ENCODE measurements at places on chromosomes 5 and 9.

GRCh38 chr5:117665121-117665520 lies 1090.5 kb upstream of the SEMA6A start:
- DNase-seq: no peak

- DNase-seq: no peak
These were observed 15.1 kb downstream of the WNK2 start for GRCh38 chr9:93198838-93199625.

DNA sequence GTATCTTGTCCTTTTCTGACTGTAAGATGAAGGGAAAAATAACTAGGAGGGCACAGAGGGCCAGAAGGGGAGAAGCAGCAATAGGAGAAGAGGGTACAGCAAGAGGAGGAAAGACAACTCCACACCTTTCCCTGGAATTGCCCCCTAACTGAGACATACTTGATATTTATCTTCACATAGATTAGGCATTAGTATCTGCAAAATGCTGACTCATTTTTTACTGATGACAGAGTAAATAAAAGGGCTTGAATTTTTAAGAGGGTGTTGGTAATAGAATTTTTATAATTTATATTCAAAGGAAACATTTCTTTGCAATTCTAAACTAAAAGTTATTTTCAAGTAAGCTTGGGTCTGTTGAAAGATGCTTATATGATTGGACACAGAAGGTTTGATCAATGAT lies 86.8 kb upstream of the PRRC1 start:
- DNase-seq: no peak

DNA sequence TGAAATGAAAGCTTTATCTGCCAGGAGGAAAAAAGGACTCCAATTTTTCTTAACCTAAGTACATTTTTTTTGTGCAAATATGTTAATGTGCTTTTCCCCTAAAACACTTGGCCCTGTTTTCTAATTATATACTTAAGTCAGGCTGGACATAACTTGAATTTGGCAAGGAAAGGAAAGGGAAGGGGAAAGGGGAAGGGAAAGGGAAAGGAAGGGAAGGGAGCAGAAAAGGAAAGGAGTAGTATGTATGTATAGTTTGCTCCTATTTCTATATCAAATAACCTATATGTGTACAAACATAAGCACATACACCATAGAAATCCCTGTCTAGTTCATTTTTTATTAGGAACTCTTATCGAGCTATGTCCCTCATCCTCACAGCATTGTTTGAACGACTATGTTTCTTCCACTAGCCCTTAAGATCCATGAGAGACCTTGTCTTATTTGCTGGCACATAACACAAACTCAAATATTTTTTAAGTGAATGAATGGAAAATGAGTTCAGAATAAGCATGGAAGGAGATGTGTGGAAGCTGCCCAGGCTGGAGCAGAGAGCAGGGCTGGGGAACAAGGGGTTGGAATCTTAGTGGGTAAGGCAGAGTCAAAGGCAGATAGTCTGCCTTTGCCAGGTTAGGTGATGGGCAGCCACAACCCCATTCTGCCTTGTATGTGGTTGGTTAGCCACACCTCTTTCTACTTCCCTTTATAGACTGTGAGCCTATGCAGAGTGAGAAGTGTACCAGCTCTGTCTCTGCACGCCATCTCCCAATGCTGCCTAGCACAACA lies 70.0 kb downstream of the KLHL3 start:
- no peak for DNase-seq

- peak; percentile 83 for DNase-seq
These were observed at the start of gene TUSC1 for GRCh38 chr9:25678147-25678666. Gene TUSC1 (minus strand): TSS chr9:25678444. CDS start chr9:25678312, 132 bp downstream.

GRCh38 chr5:144427866-144428265 lies 257.2 kb downstream of the KCTD16 start:
- DNase-seq: no peak

- no peak for DNase-seq
These were observed 106.2 kb downstream of the ST8SIA4 start for GRCh38 chr5:100796851-100797250.

DNA sequence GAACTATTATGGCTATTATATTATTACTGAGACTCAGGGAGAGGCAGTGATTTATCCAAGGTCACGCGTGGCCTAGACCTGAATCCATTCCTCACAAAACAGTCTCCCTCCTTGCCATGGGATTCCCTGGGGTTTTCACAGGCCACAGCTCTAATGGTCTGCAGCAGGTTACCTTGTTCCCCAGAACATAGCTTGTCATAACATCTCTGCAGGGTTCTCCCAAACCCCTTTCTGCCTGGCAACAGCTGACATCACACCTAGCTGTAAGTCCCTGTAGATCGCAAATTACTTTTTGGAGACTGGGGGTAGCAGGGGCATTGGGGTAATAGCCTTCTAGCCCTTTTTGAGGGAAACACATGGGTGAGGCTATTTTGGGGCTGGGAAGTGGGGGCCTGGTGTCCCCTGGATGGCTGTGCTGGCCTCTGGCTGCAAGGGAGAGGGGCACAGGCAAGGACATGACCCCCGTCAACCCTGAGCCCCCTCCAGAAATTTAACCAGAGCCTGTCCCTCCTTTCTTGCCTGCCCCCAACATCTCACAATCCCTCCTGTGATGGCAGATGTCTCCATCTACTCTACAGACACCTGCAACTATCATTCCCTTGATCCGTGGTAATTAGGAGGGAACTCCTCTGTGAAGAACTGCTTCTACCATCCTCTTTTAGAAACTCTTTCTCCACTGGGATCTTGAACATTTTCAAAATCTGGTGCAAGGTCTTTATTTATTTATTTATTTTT lies 1.3 kb downstream of the CD74 start:
- peak; percentile 40 for DNase-seq

DNA sequence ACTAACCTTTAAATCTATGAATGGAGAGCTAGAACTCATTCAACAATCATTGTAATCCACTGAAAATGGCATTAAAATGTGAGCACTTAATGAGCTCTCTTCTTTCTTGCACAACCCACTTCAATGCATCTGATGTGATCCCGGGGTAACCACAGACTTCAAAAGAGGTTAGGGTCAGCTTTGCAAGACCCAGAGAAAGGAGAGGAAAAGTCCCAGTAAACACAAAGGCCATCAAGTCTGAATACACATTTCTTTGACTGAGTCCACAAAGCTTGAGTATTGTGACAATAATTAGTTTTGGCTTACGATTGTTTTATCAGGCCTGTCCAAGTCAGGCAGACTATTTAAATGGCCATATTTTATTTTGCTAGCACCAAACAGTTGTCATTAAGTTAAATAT lies 148.8 kb upstream of the ZNF608 start:
- DNase-seq: no peak

Data from head of caudate nucleus (tissue), 42 donors.